ENCODE measurements at places on chromosomes 13 and 19.

- DNase-seq = peak; percentile 7
These were observed 207.8 kb downstream of the POSTN start for GRCh38 chr13:37390735-37391134.

- DNase-seq = no peak
These were observed 44.7 kb upstream of the RANBP3 start for GRCh38 chr19:6022570-6023064.

DNA sequence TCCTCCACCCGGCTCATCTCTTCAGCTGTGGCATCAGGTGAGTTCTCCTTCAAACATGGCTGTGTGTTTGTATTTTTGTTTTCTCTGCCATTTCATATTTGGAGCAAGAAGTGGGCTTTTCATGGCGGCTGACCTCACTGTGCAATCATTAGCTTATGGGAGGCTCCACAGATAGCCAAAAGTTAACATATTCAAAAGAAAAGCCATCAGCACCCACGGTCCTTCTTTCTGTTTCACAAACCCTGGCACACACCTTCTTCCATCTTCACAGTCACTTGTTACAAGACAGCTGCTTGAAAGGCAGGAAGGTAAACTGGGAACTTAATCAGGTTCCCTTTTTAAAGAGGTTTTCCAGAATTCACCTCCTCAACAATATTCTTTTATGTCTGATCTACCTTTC, 69.3 kb upstream of the ATP12A start:
- DNase-seq = no peak

- DNase-seq = no peak
These were observed 80.3 kb upstream of the UQCRFS1 start for GRCh38 chr19:29293292-29293691.

DNA sequence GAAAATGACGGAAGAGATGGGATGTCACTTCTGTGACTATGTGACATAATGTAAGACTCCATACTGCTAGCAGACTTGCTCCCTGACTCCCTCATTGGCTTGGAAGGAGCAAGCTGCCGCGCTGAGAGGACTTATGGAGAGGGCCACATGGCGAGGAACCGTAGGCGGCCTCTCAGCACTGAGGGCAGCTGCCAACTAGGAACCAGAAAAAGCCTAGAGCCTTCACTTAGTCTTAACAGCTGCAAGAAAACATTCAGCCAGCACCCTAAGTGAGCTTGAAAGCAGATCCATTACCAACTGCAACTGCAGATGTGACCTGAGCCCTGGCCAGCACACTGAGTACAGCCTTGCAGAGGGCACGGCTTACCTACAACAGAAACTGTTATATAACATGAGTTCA, 33.9 kb downstream of the USP12 start:
- no peak for DNase-seq

- DNase-seq = no peak
These were observed 284.3 kb downstream of the FOXO1 start for GRCh38 chr13:40381935-40382764.

DNA sequence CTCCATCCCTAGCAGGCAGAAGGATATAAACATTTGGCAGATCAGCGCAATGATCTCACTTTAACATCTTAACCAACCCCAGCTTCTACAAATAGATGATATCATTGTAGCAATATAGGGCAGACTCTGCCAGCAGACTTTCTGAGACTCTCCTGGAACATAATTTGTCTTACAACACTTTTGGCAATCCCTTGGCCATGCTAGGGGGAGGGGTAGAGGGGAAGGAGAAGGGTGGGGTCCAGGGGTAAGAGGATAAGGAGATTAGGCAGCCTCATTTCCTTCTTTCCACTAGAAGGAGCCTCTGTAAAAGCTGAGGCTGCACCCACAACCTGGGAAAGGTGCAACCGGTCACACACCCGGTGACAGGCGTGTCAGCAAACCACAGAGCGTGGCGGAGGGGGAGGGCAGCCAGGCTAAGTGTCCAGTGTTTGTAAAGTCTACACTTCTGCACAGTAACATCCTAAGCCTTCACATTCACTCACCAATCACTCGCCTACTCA, 8.7 kb upstream of the UBAC2 start:
- DNase-seq = no peak

- no peak for DNase-seq
These were observed 27.6 kb upstream of the ATXN8OS start for GRCh38 chr13:70080012-70080411.

DNA sequence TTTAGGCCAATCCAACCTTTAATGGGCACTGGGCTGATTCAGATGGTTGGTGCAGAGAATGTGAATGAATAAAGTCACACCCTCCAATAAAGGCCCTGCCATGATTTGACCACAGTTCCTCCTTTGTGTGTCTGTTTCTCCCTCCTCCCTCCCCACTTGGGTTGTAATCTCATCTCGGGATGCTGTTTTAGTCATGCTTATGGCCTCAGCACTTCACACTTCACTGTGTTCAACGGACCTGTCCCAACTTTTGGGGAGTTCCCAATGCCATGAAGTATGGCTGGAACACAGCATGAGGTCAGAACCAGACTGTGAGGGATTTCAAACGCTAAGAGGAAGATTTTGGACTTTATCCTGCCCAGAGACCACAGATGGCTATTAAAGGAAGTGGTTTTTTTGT, 5.6 kb upstream of the RAB8A start:
- peak; percentile 63 for DNase-seq

- DNase-seq = no peak
These were observed 13.6 kb upstream of the HMGB1 start for GRCh38 chr13:30479154-30479882.

- DNase-seq = no peak
These were observed 229.8 kb downstream of the KLF5 start for GRCh38 chr13:73288596-73288995.

GRCh38 chr13:23321535-23322241, 111.8 kb downstream of the SACS start:
- DNase-seq = peak; percentile 73

- DNase-seq = no peak
These were observed 8.0 kb upstream of the BAX start for GRCh38 chr19:48946463-48947257.

DNA sequence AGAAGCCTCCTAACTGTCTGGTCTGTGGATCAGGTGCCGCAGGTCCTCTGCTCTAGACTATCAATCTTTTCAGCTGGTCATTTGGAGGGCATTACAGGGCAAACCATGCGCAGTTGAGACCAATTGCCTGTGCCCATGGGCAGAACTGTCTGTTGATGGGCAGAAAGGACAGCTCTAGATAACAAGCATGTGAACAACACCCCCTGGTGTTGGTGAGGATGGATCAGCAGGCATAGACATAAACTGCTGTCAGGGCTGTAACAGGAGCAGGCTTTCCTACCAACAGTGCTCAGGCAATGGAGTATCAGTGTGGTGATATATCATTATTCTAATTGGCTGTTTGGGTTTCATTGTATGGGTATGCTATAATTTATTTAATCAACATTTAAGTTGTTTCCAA, 104.7 kb upstream of the KL start:
- DNase-seq = peak; percentile 78

DNA sequence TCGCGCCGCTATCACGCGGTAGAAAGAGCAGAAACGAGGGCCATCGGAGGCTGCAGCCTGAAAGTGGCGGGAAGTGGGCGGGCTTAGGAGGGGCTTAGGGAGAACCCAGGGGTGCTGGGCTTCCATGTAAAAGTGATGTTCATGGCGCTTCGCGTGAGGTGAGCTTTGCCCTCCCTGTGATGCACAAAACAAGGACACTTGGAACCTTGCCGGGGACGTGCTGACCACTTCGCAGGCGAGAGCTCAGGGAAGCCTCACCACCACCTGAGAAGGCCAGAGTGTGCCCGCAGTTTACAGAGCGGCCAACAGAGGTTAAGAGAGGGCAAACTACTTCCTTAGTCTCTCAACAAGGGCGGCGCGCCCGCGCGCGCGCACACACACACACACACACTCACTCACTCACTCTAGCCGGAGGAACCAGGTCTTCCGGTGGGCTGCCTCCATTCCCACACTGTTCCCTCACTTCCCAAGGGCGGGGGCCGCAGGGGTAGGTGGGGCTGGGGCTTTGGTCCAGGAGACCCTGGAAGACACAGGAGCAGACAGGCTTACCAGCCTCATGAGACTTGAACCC, 651 bp downstream of the GAPDHS start:
- DNase-seq = peak; percentile 80

DNA sequence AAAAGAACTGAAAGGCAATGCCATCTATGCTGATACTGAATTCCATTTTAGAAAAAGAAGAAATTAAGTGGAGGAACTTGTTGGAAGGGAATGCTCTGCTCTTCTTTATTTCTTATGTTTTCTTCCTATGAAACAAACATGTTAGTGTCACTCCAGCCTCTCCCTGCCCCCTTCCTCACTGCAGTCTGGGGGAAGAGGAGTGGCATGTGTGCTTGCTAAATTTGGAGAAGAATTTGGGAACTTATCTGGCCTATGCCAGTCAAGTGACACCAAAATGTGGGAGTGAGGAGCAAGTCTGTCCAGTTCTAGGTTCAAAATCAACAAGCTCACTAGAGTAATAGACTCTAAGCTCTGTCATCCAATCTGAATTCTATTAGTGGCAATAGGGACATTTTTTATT, 214.6 kb downstream of the RBM26 start:
- no peak for DNase-seq

DNA sequence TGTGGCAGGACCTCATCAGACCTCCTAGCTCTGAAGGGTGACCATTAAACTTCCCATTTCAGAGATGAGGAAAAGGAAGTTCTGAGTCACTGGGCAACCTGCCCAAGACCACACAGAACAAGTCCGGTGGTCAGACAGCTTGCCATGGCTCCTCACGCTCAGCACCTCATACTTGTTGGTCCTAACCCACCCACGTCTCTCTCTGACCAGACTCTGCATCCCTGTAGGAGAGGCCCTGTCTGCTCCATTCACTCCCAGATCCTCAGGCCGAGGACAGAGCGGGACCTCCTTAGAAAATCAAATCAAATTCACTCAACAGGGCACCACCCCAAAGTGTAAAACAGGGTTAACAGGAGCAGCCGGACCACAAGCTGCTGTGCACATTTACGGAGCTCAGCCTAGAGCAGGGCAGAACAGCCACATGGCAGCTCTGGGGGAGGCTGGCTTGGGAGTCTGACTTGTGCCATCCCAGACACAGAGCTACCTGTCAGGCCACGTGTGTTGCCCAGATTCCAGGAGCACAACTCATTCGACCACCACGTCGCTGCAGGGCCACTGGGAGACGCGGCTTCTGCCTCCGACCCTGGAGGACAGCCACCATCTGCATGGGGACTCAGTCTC, 1.7 kb downstream of the MIER2 start:
- DNase-seq = no peak

DNA sequence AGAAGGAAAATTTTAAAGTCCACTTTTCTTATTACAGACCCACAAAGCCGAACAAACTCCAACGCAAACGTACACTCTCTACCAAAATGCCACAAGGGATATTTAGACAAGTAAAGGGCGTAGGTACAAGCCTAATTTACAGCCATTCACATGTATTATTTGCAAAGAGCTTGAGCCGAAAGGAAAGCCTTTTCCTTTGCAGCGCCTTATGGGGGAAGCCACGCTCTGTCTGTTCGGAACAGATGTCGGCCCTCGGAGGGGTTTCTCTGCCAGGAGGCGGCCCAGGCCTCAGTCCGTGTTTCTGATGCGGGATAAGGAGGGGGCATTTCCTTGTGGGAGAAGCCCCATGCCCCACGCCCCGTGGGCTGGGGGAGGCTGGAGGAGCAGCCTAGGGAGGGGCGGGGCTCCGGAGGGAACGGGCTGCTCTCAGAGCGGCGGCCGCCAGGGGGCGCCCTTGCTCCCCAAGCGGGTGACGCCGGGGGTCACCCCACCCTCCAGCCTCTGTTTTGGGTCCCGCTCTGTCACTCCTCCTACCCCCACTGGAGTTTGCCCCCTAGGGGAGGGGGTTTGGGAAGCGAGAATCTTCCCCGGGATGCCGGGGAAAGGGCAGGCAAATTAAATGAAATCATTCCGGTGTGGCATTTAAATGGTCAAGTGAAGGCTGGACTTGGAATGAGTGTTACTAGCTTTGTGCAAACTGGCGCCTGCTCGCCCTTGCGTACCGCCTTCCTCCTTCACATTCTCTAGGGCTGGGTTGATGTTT, 2.9 kb downstream of the HTR2A start:
- DNase-seq = peak; percentile 91

- no peak for DNase-seq
These were observed at the start of gene ZNF99 for GRCh38 chr19:22783651-22784410. Gene ZNF99 (minus strand): TSS chr19:22784151. CDS start chr19:22784016, 135 bp downstream.

DNA sequence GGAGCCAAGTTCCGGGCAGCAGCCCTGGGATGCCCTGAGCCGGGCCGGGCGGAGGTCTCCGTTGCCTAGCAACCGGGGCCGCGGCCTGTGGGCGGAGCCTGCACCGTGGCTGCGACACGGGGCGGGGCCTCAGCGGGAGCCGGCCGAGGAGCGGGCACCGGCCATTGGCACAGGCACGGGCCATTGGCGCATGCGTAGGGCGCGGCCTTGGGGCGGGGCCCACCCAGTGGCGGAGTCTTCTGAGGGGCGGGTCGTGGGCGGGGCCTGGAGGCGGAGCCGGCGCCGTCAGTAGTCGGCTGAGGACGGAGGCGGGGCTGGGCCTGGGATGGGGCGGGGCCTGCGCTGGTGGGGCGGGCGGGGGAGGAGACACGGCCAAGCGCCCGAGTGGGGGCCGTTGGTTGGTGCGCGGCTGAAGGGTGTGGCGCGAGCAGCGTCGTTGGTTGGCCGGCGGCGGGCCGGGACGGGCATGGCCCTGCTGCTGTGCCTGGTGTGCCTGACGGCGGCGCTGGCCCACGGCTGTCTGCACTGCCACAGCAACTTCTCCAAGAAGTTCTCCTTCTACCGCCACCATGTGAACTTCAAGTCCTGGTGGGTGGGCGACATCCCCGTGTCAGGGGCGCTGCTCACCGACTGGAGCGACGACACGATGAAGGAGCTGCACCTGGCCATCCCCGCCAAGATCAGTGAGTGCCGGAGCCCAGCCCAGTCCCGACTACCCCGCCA, at the start of gene IZUMO4:
TSS of gene IZUMO4 (plus strand) at position 436 of the 723 bp plus-strand sequence. CDS start at position 467, 31 bp downstream.
- peak; percentile 100 for DNase-seq

- DNase-seq = no peak
These were observed 150.5 kb upstream of the MIR17HG start for GRCh38 chr13:91196958-91197357.

DNA sequence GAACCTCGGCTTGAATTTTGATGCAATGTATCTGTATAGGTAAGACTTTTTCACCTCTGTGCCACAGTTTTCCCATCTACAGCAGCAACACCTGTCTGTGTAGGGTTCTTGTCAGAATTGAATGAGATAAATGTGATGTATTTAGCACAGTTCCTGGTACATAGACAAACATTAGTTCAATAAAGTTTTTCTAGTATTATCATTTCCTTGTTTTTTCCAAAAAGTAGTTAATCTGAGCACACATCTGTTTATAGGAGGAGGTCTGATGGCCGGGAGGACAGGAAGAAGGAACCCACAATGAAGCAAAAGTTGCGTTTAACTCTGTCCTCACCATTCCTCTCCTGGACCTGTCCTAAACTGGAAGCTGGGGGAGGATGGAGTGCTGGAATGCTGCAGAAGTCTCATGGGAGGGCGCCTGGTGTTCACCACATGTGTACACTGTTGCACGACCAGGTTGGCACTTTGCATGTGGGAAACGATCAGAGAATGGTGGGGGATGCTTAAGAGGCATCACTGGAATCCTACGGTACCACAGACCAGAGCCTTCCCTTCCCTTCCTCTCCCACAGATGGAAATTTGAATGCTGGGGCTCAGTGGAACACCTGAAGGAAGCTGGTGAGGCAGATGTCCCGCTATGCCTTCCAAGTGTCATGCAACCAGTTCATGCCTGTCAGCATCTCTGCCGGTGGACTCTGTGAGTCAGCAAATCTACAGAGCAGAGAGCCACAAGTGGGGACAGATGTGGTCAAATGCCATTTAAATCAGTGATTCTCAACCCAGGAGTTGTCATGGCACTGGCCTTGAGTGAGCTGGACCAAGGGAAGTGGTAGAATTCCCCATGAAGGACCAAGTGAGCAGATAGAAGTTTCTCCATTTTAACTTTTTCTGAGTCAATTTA, 315.6 kb downstream of the DLEU7 start:
- DNase-seq = no peak

GRCh38 chr13:90622541-90622940, 724.9 kb upstream of the MIR17HG start:
- DNase-seq = no peak
